ENCODE measurements at places on chromosomes 11 and 22. TPM values are rescaled to one million over a fixed set of nuclear protein-coding genes. Genes with fewer than 3 reads are reported as not detected.

RCN1 gene
- 21.9 TPM for polyA plus RNA-seq

CHCHD10 gene
- 37.0 TPM for polyA plus RNA-seq

RFPL3 gene
- polyA plus RNA-seq = not detected

TPBGL gene
- polyA plus RNA-seq = not detected

NPAS4 gene
- not detected for polyA plus RNA-seq

POTEH gene
- not detected for polyA plus RNA-seq

CKAP5 gene
- 62.2 TPM for polyA plus RNA-seq

KIF18A gene
- 3.4 TPM for polyA plus RNA-seq

CASP5 gene
- not detected for polyA plus RNA-seq

GRCh38 chr11:6437993-6438392 lies 2.8 kb downstream of the HPX start:
- no peak overlapping the region for H3K4me3 ChIP-seq
- H3K4me1 ChIP-seq = peaks cover 55% of the 10 kb centered on the region
- no peaks in the 10 kb centered on the region for H3K36me3 ChIP-seq
- no peak for DNase-seq

- no peak for DNase-seq
- peaks cover 37% of the 10 kb centered on the region for H3K4me1 ChIP-seq
- no peak overlapping the region for H3K27ac ChIP-seq
- peak overlapping the region; percentile 46 for H3K4me3 ChIP-seq
Observed at GRCh38 chr22:31291481-31292235, 630 bp downstream of the PIK3IP1 start.

- H3K4me1 ChIP-seq = 0 out of 2 replicates have a peak, but pooled peaks cover 7% of the 10 kb centered on the region
- H3K4me3 ChIP-seq = no peak overlapping the region
- no peaks in the 10 kb centered on the region for H3K27me3 ChIP-seq
- H3K36me3 ChIP-seq = no peaks in the 10 kb centered on the region
Observed at GRCh38 chr11:113567867-113568544, 92.8 kb upstream of the DRD2 start.

- H3K4me3 ChIP-seq = no peak overlapping the region
- 0 out of 2 replicates have a peak, but pooled peaks cover 2% of the 10 kb centered on the region for H3K4me1 ChIP-seq
- DNase-seq = no peak
- peaks cover 17% of the 10 kb centered on the region for H3K27me3 ChIP-seq
- no peak overlapping the region for H3K27ac ChIP-seq
Observed at GRCh38 chr11:112966561-112966960, 5.3 kb downstream of the NCAM1 start.

- H3K4me1 ChIP-seq = peaks cover 9% of the 10 kb centered on the region
- no peak overlapping the region for H3K4me3 ChIP-seq
- DNase-seq = no peak
- peaks cover 6% of the 10 kb centered on the region for H3K27me3 ChIP-seq
Observed at GRCh38 chr11:57405271-57405860, 14.9 kb upstream of the PRG2 start.

DNA sequence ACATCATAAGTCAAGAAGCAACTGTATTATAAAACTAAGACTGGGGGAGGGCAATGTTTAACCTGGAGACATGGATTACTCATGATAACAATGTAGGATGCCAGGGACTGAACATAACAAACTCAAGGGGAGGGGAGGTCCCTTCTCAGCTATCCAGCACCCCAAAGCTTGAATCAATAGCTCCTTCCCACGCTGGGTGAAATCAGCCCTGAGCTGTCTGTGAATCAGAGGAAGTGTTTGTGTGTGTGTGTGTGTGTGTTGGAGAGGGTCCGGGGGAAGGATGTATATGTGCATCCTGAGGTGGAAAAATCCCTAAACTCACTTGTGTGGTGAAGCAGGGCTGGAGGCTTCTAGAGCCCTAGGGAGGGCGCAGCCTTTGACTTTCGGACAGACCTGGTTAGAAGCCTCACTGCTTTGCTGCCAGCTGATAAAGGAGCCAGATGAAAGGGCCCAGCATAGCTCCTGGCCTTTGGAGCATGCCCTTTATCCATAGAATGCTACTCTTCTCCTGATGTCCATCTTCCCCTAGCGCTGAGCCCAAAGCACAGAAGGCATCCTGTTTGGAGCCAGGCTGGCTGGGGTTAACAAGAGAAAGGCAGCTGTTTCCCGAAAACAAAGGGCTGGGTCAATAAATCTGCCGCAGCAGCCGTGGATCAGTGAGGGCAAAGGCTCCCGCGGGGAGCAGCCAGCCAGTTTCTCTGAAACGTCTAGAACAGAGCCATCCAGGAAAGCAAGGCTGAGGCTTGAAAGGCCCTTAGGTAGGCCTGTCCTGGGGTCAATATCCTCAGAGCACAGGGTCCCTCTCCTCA lies 35.8 kb downstream of the TNKS1BP1 start:
- H3K4me1 ChIP-seq = peaks cover 52% of the 10 kb centered on the region
- no peaks in the 10 kb centered on the region for H3K27me3 ChIP-seq
- no peaks in the 10 kb centered on the region for H3K36me3 ChIP-seq
- H3K27ac ChIP-seq = no peak overlapping the region
- no peak overlapping the region for H3K4me3 ChIP-seq

- H3K4me1 ChIP-seq = no peaks in the 10 kb centered on the region
- H3K27me3 ChIP-seq = no peaks in the 10 kb centered on the region
- no peak overlapping the region for H3K4me3 ChIP-seq
- no peak overlapping the region for H3K27ac ChIP-seq
- no peaks in the 10 kb centered on the region for H3K36me3 ChIP-seq
- no peak for DNase-seq
Observed at GRCh38 chr11:41935241-41935640, 475.8 kb upstream of the LRRC4C start.

GRCh38 chr11:125076378-125076945 lies 13.4 kb downstream of the SLC37A2 start:
- peaks cover 46% of the 10 kb centered on the region for H3K4me1 ChIP-seq
- no peak overlapping the region for H3K27ac ChIP-seq
- H3K27me3 ChIP-seq = peaks cover 4% of the 10 kb centered on the region
- no peak for DNase-seq
- no peaks in the 10 kb centered on the region for H3K36me3 ChIP-seq

GRCh38 chr11:18193010-18193409 lies 20.4 kb downstream of the MRGPRX4 start:
- no peak for DNase-seq
- peaks cover 2% of the 10 kb centered on the region for H3K4me1 ChIP-seq
- no peak overlapping the region for H3K27ac ChIP-seq

- peaks cover 7% of the 10 kb centered on the region for H3K27me3 ChIP-seq
- H3K27ac ChIP-seq = no peak overlapping the region
- no peak for DNase-seq
- no peaks in the 10 kb centered on the region for H3K36me3 ChIP-seq
- H3K4me3 ChIP-seq = no peak overlapping the region
- no peaks in the 10 kb centered on the region for H3K4me1 ChIP-seq
Observed at GRCh38 chr22:47390026-47390970, 627.8 kb downstream of the TBC1D22A start.

- no peak for DNase-seq
- peaks cover 4% of the 10 kb centered on the region for H3K27me3 ChIP-seq
- no peaks in the 10 kb centered on the region for H3K36me3 ChIP-seq
- no peaks in the 10 kb centered on the region for H3K4me1 ChIP-seq
- H3K4me3 ChIP-seq = no peak overlapping the region
- no peak overlapping the region for H3K27ac ChIP-seq
Observed at GRCh38 chr11:11347592-11347991, 5.5 kb downstream of the CSNK2A3 start.

DNA sequence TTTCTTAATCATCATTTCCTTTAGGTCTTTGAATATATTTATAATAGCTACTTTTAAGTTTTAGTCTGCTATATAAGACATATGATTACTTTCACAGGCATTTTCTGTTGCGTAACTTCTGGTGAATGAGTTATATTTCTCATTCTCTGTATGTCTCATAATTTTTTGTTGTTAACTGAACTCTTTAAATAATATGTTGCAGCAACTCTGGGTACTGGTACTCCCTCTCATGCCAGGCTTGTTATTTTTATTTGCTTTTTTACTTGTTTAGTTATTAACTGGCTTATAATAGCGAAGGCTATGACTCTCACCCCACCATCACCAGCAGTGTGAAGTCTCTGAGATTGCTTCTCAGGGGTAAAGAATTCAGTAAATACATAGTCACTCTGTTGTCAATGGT lies 524.2 kb upstream of the CHORDC1 start:
- no peak for DNase-seq

- peaks cover 12% of the 10 kb centered on the region for H3K27me3 ChIP-seq
- H3K4me3 ChIP-seq = no peak overlapping the region
- no peaks in the 10 kb centered on the region for H3K36me3 ChIP-seq
- H3K27ac ChIP-seq = no peak overlapping the region
Observed at GRCh38 chr22:23470811-23471389, 109.2 kb downstream of the IGLL1 start.

GRCh38 chr11:27945348-27945747 lies 162.6 kb downstream of the KIF18A start:
- H3K4me3 ChIP-seq = no peak overlapping the region
- H3K27ac ChIP-seq = no peak overlapping the region
- no peaks in the 10 kb centered on the region for H3K4me1 ChIP-seq
- H3K36me3 ChIP-seq = no peaks in the 10 kb centered on the region
- DNase-seq = no peak

- H3K27me3 ChIP-seq = no peaks in the 10 kb centered on the region
- no peak for DNase-seq
- no peaks in the 10 kb centered on the region for H3K4me1 ChIP-seq
- no peaks in the 10 kb centered on the region for H3K36me3 ChIP-seq
- no peak overlapping the region for H3K4me3 ChIP-seq
Observed at GRCh38 chr11:132504501-132505041, 1027.7 kb downstream of the OPCML start.

- H3K4me1 ChIP-seq = peaks cover 15% of the 10 kb centered on the region
- no peak overlapping the region for H3K27ac ChIP-seq
- no peaks in the 10 kb centered on the region for H3K27me3 ChIP-seq
- H3K36me3 ChIP-seq = peaks cover 35% of the 10 kb centered on the region
- DNase-seq = peak; percentile 78
Observed at GRCh38 chr11:104946907-104947306, 21.5 kb downstream of the CASP4 start.

DNA sequence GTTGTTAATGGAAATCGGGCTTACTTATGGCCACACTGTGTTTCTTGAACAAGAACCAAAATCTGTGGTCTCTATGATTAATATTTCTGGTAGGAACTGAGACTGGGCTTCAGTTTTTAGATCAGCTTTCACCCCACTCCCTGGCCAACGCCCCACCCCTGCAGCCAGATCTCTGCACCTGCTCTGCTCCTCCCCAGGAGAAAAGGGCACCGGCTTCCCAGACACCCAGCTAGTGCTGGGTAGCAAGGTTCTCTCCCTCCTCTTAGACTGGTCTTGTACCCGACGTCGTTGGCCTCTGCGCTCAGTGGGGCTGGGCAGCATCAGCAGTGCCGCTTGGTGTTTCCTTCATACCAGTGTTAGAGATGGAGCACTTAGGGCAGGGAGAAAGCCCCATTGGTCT lies 17.0 kb upstream of the CTTN start:
- no peak overlapping the region for H3K27ac ChIP-seq
- no peak overlapping the region for H3K4me3 ChIP-seq
- H3K4me1 ChIP-seq = no peaks in the 10 kb centered on the region
- peaks cover 68% of the 10 kb centered on the region for H3K36me3 ChIP-seq
- DNase-seq = no peak

All from HepG2 (cell line).